Lung (tissue), 17 donors: ENCODE measurements at places on chromosomes 13 and 19. TPM values are rescaled to one million over a fixed set of nuclear protein-coding genes. Genes with fewer than 3 reads are reported as not detected.

Gene NLRP4
- 0.11 TPM for total RNA-seq

- DNase-seq: no peak
- H3K27ac ChIP-seq: no peak overlapping the region
- H3K4me1 ChIP-seq: no peaks in the 10 kb centered on the region
- H3K27me3 ChIP-seq: no peaks in the 10 kb centered on the region
- no peaks in the 10 kb centered on the region for H3K36me3 ChIP-seq
- H3K4me3 ChIP-seq: no peak overlapping the region
These were observed 202.8 kb downstream of the MTUS2 start for GRCh38 chr13:29022968-29023367.

DNA sequence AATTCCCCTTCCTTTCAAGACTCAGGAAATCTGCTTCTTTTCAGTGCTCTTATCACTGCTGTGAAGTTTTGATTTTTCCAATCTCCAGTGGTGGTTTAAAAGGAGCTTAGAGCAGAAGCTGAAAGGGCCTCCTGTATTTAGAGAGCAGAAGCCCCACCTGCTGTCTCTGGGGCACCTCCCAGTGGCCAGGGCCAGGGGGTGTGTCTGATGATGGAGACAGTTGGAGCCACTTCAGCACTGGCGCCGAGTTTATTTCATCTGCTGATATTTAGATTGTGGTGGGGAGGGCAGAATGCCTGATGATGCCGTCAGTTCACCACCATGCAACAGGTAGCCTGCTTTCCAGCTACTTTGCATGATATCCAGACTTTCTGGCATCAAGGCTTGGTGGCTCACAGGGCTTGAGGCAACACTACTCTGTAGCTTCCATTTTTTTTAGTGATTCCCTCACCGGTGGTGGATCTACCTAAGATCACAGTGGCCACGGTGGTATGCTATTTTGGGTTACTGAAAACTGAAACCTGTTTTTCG lies 371.9 kb downstream of the KCNRG start:
- peak; percentile 43 for DNase-seq
- H3K4me1 ChIP-seq: peaks cover 24% of the 10 kb centered on the region
- no peak overlapping the region for H3K4me3 ChIP-seq
- no peaks in the 10 kb centered on the region for H3K27me3 ChIP-seq

Gene MAB21L1
- 0.28 TPM for total RNA-seq

GRCh38 chr13:23788459-23788858 lies 100.7 kb downstream of the MIPEP start:
- H3K27ac ChIP-seq: no peak overlapping the region
- H3K36me3 ChIP-seq: no peaks in the 10 kb centered on the region
- H3K4me3 ChIP-seq: no peak overlapping the region
- no peaks in the 10 kb centered on the region for H3K27me3 ChIP-seq

GRCh38 chr13:79456051-79456450 lies 24.9 kb upstream of the NDFIP2 start:
- no peaks in the 10 kb centered on the region for H3K36me3 ChIP-seq
- H3K27me3 ChIP-seq: no peaks in the 10 kb centered on the region
- H3K4me3 ChIP-seq: no peak overlapping the region
- H3K4me1 ChIP-seq: no peaks in the 10 kb centered on the region

GRCh38 chr19:1492474-1493006 lies 1.6 kb downstream of the REEP6 start:
- no peaks in the 10 kb centered on the region for H3K4me1 ChIP-seq
- H3K4me3 ChIP-seq: no peak overlapping the region
- no peak for DNase-seq
- peaks cover 3% of the 10 kb centered on the region for H3K27me3 ChIP-seq

DNA sequence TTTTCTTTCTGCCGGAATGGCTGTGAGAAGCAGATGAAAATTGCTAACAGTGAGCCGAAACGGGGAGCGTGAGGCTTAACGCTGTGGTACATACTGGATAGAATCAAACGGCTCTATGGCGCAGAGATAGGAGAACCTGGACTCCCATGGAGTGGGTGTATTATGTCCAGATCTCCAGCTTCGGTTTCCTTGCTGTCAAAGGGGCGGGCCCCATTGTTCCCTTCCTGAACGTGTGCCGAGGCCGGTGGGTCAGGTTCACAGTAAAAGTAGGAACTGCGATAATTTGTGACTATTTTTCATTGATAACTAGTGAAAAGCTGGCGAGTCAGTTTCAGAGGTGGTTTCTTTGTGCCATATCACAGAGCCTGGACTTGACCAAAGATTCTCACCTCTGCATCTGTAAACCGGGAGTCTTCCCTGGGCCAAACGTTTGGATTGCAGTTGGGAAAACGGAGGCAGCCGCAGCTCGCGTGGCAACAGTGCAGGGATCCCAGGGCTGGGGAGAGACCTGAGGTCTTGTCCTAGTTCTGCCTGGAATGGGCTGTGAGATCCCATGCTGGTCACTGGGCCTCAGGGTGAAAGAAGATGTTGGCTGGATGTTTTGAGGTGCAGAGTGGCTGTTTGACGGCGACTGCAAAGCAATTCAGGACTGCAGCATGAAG lies 752 bp downstream of the RPL18A start:
- H3K4me1 ChIP-seq: no peaks in the 10 kb centered on the region
- peaks cover 13% of the 10 kb centered on the region for H3K36me3 ChIP-seq
- peak overlapping the region; percentile 89 for H3K4me3 ChIP-seq
- DNase-seq: no peak

- no peak for DNase-seq
- H3K4me1 ChIP-seq: no peaks in the 10 kb centered on the region
- no peaks in the 10 kb centered on the region for H3K36me3 ChIP-seq
These were observed 978 bp downstream of the ERICH4 start for GRCh38 chr19:41443813-41444455.
